ENCODE measurements at places on chromosomes 12 and 14. TPM values are rescaled to one million over a fixed set of nuclear protein-coding genes. Genes with fewer than 3 reads are reported as not detected.
A peak's percentile ranks its signal among the peaks of the same experiment; 100 is the strongest.

DNA sequence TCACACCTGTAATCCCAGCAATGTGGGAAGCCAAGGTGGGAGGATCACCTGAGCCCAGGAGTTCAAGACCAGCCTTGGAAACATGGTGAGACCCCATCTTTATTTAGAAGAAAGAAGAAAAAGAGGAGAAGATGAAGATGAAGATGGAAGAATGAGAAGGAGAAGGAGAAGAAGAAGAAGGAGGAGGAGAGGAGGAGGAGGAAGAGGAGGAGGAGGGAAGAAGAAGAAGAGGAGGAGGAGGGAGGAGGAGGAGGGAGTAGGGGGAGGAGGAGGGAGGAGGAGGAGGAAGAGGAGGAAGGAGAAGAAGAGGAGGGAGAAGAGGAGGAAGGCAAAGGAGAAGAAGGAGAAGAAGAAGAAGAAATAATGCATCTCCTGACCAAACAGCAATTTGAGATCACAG is 9.0 kb upstream of the KRT1 start:
- H3K4me3 ChIP-seq = no peak overlapping the region
- DNase-seq = no peak
- peaks cover 11% of the 10 kb centered on the region for H3K4me1 ChIP-seq
- peaks cover 64% of the 10 kb centered on the region for H3K27me3 ChIP-seq
- H3K36me3 ChIP-seq = no peaks in the 10 kb centered on the region

DNA sequence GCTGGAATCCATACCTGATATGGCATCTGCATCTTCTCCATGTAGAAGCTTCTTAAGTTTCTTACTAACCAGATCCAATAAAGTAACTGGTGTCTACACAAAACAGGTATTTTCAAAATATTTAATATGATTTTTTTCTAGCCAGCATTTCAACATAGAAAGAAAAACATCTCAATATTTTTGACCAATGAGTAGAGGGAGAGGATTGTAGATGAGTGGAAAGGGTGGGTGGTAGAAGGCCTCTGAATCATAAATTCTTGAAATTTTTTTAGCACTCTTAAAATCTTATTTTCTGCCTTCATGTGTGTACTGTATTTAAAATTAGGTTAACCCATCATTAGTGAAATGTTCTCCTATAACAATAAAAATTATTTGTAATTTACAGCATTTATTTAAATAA is 18.0 kb downstream of the DEPDC4 start:
- H3K36me3 ChIP-seq = no peaks in the 10 kb centered on the region
- no peaks in the 10 kb centered on the region for H3K4me1 ChIP-seq
- no peak for DNase-seq
- H3K27ac ChIP-seq = no peak overlapping the region

The WSB2 gene
- 49.6 TPM for total RNA-seq

The C1QL4 gene
- not detected for total RNA-seq

GRCh38 chr14:95577067-95577800 is 42.4 kb downstream of the GLRX5 start:
- no peaks in the 10 kb centered on the region for H3K4me1 ChIP-seq
- no peak overlapping the region for H3K27ac ChIP-seq

- H3K27ac ChIP-seq = no peak overlapping the region
- DNase-seq = no peak
- peaks cover 16% of the 10 kb centered on the region for H3K36me3 ChIP-seq
- no peaks in the 10 kb centered on the region for H3K27me3 ChIP-seq
Observed at GRCh38 chr12:42421844-42422779, 96.1 kb downstream of the PPHLN1 start.

DNA sequence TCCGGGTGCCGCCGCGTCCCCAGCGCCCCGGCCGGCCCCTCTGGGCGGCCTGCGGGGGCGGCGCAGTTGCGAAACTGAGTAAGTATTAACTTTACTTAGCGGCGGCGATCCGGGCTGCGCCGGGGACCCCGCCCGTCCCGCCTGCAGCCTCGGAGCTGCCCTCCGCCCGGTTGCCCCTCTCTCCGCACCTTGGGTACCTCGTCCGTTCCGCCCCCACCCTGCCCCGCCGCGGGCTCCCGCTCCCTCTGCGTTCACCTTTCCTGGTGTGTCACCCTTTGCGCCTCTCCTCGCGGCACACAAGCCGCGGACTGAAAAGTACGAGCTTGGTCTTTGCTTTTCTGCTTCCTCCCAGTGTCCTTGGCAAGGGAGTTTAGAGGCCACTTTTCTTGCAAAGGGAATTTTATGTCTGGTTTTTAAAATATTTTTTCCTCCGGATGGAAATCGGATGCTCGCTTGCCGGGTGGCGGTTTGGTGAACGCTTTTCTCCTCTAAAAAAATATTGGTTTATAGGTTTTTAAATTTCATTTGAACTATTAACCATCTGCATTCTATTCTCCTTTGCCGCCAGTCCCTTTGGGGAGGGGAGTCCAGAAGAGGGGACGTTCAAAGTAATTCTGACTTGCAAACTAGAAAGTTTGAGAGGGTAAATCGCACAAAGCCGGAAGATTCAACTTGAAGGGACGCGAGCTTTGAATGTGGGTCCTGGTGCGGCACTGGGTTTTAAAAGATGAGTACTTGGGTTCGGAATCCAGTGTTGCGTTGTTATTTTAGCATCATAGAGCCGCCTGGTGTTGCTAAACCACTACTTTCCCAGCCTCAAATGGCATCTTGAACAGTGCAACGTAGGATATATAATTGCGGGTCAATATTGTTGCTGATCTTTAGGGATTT is 834 bp downstream of the RASSF8 start:
- DNase-seq = no peak
- peak overlapping the region; percentile 68 for H3K4me3 ChIP-seq
- no peak overlapping the region for H3K27ac ChIP-seq
- peaks cover 55% of the 10 kb centered on the region for H3K27me3 ChIP-seq

The ARL1 gene
- total RNA-seq = 47.7 TPM

- no peak overlapping the region for H3K27ac ChIP-seq
- no peak overlapping the region for H3K4me3 ChIP-seq
- H3K36me3 ChIP-seq = peaks cover 70% of the 10 kb centered on the region
- H3K27me3 ChIP-seq = no peaks in the 10 kb centered on the region
- DNase-seq = no peak
Observed at GRCh38 chr14:81511111-81511904, 22.3 kb downstream of the SEL1L start.

The RILPL1 gene
- 2.0 TPM for total RNA-seq

- peaks cover 21% of the 10 kb centered on the region for H3K4me1 ChIP-seq
- no peak overlapping the region for H3K4me3 ChIP-seq
Observed at GRCh38 chr12:106580671-106581508, 1.9 kb upstream of the RFX4 start.

- DNase-seq = no peak
- no peak overlapping the region for H3K4me3 ChIP-seq
- peaks cover 45% of the 10 kb centered on the region for H3K4me1 ChIP-seq
- no peaks in the 10 kb centered on the region for H3K36me3 ChIP-seq
- H3K27me3 ChIP-seq = no peaks in the 10 kb centered on the region
Observed at GRCh38 chr12:613996-614395, 49.2 kb downstream of the NINJ2 start.

The SERPINA5 gene
- total RNA-seq = not detected

DNA sequence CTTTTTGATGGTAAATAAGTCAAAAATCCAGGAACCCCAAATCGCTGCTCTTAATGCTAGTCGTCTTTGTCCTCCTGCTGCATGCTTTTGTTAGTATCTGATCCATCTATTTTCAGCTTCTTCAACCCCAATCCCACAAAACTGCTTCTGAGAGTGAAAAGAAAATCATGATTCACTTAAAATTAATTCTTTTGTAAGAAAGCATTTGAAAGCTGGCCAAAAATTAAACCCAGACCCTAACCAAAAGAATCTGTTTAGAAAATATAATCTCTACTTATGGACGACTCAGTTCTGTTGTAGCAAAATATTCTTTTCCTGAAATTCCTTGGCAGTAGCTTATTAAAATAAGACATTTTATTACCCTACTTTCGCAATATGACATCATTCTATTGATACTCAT is 443.6 kb upstream of the SYT1 start:
- no peak overlapping the region for H3K4me3 ChIP-seq
- H3K27ac ChIP-seq = no peak overlapping the region
- H3K27me3 ChIP-seq = no peaks in the 10 kb centered on the region
- H3K36me3 ChIP-seq = no peaks in the 10 kb centered on the region

The NYNRIN gene
- 0.18 TPM for total RNA-seq

DNA sequence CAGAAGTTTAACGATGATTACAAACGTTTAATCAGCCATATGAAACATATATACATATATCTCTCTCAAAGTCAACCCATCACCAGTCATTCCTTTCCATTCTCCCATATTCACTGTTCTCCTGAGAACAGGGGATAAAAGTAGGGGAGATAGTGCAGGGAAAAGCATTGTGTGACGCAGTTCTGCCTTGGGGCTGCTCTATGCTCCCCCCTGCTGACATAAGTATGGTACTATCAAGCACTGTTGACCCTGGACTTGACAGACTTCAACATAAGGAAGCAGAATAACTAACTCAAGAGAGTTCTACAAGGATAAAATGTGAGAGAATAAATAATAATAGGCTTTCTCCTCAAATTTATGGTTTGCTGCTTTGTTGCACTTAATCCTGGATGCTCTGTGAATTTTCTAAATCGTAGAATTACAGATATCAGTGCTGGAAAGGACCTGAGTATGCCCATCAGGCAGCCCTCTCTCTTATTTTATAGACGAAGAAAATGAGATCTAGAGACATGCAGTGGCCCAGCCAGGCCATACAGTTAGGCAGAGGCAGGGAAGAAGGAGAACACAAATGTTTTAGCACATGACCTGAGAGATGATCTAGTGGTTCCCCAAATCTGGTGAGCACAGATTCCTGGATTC is 87.2 kb downstream of the SCN8A start:
- no peak overlapping the region for H3K27ac ChIP-seq
- H3K4me3 ChIP-seq = no peak overlapping the region
- peak; percentile 21 for DNase-seq
- H3K4me1 ChIP-seq = peaks cover 4% of the 10 kb centered on the region

GRCh38 chr14:60736494-60736893 is 1.9 kb downstream of the MNAT1 start:
- H3K27ac ChIP-seq = no peak overlapping the region
- DNase-seq = no peak
- H3K27me3 ChIP-seq = peaks cover 21% of the 10 kb centered on the region
- peaks cover 20% of the 10 kb centered on the region for H3K4me1 ChIP-seq
- H3K36me3 ChIP-seq = peaks cover 4% of the 10 kb centered on the region

The RASSF9 gene
- not detected for total RNA-seq

GRCh38 chr12:21815306-21816062 is 41.0 kb upstream of the KCNJ8 start:
- no peak overlapping the region for H3K4me3 ChIP-seq
- no peaks in the 10 kb centered on the region for H3K36me3 ChIP-seq
- DNase-seq = no peak

DNA sequence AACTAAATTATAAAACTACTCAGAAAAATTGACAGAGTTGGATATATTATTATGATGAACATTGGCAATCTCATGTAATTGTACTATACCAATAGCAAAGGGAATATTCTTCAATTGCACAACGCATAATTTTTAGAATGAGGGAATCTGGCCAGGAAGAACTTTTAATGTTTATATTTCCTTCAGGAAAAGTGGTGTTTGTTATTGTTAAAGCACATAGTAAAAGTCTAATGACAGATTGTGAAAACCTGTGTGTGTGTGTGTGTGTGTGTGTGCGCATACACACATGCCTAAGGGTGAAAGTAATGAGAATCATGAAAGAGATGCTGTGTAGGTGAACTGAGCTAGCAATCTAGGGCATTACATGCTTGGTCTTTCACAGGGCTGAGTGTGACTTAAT is 877.7 kb downstream of the SLC6A15 start:
- no peaks in the 10 kb centered on the region for H3K27me3 ChIP-seq
- H3K4me1 ChIP-seq = no peaks in the 10 kb centered on the region
- no peak for DNase-seq

- no peak for DNase-seq
- H3K27me3 ChIP-seq = peaks cover 9% of the 10 kb centered on the region
- no peak overlapping the region for H3K27ac ChIP-seq
Observed at GRCh38 chr14:56136571-56137452, 18.6 kb downstream of the PELI2 start.

The CYP46A1 gene
- 0.13 TPM for total RNA-seq

DNA sequence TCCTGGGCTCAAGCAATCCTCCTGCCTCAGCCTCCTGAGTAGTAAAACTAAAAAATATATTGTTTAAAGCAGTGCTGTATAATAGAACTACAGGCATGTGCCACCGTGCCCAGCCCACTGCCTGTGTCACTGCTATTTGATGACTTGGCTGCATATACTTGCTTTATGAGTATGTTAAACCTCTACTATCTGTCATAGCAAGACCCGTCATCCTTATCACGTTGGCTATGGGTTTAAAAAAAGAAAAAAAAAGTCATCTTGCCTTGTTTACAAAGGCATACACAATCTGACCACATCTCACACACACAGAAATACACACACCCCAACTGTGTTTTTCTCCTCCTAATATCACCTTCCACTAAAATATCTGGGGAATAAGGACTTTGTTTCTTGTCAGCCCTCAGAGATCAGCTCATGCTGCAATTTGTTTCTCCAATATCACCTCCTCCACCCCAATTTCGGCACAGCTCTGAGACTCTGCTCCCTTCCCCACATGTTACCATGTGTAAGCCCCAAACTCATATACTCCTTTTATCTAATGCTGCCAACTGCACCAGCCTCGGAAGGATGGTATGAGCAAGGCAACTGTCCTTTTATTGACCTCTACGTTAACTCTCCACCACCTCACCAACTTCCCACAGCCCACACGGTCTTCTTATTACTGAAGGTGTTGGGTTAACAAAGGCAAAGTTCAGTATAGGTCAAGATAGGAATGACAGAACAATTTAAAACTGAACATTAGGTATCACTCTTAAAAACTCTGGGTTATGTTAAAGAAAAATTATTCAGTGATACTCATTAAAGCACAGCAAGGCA is 802 bp upstream of the TMPRSS12 start:
- DNase-seq = no peak
- no peak overlapping the region for H3K27ac ChIP-seq
- H3K36me3 ChIP-seq = no peaks in the 10 kb centered on the region
- H3K4me3 ChIP-seq = no peak overlapping the region
- H3K4me1 ChIP-seq = no peaks in the 10 kb centered on the region
- H3K27me3 ChIP-seq = peaks cover 9% of the 10 kb centered on the region

The COX8C gene
- not detected for total RNA-seq

The KCNMB4 gene
- total RNA-seq = 0.23 TPM

The SYCP3 gene
- 0.28 TPM for total RNA-seq

The CLIP1 gene
- total RNA-seq = 65.3 TPM

The NKX2-1 gene
- total RNA-seq = not detected

GRCh38 chr14:39228509-39229221 is 5.0 kb upstream of the MIA2 start:
- H3K36me3 ChIP-seq = no peaks in the 10 kb centered on the region
- peaks cover 52% of the 10 kb centered on the region for H3K4me1 ChIP-seq
- H3K4me3 ChIP-seq = peak overlapping the region; percentile 53
- DNase-seq = peak; percentile 19
- H3K27ac ChIP-seq = peak overlapping the region; percentile 96

Measured in activated CD4-positive, alpha-beta memory T cell treated with anti-CD3 and anti-CD28 coated beads, Interleukin-2, amount 10 ng/mL, durations not matched to agents 7 days and 5 days (primary cell).